Activated CD4-positive, CD25-positive, alpha-beta regulatory T cell (primary cell): ENCODE measurements at places on chromosomes 4 and X.
A peak's percentile ranks its signal among the peaks of the same experiment; 100 is the strongest.

GRCh38 chr4:175424111-175424510 is 388.0 kb downstream of the GPM6A start:
- DNase-seq: no peak

GRCh38 chr4:2792396-2792710 is 532 bp upstream of the SH3BP2 start:
- DNase-seq: no peak

GRCh38 chr4:142883040-142883832 is 37.1 kb upstream of the INPP4B start:
- no peak for DNase-seq

DNA sequence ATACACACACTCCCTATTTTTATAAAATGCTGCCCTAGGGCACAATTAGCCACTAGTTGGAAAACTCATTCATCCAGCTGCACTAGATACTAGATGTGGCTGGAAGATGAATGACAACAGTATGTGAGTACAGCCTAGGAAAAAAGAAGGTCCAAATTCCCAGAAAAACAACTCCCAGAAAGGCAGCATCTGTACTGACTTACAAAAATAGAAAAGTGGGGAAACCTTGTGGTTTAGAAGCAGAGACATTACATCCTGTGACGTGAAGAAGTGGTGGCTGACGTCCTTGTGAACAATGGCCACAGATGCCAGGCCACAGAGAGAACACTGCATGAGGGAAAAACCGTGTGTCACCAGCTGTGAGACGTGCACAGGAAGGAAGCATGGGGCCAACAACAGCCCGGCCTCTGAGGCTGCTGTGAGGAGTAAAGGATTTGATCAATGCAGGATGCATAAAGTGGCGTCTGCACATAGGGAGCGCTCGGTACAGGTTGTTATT is 81.2 kb downstream of the SPRY1 start:
- DNase-seq: no peak

GRCh38 chrX:133783274-133783673 is 202.1 kb downstream of the GPC3 start:
- DNase-seq: no peak

GRCh38 chrX:45850775-45851433 is 650.2 kb upstream of the DIPK2B start:
- DNase-seq: no peak

GRCh38 chrX:151729056-151729725 is 5.4 kb upstream of the CNGA2 start:
- no peak for DNase-seq

GRCh38 chr4:7075962-7076695 is 8.3 kb upstream of the GRPEL1 start:
- DNase-seq: no peak

DNA sequence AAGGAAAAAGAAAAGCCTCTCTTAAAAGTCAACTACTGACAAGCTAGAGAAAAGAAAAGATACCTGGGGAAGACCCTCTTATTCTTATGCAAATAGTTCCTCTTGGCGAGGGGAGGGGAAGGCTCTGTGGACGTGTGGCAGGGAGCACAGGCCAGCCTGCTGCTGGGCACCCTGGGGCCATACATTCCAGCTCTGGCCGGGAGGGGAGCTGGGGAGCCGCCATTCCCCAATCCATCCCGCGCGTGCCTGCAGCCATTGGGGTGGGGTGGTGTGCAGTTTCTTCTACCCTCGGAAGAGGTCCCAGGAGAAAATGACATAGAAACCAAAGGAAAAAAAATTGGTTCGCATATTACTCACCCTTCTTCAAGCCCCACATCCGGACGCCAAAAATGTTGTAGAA is 1496.4 kb downstream of the RPA4 start:
- DNase-seq: no peak

DNA sequence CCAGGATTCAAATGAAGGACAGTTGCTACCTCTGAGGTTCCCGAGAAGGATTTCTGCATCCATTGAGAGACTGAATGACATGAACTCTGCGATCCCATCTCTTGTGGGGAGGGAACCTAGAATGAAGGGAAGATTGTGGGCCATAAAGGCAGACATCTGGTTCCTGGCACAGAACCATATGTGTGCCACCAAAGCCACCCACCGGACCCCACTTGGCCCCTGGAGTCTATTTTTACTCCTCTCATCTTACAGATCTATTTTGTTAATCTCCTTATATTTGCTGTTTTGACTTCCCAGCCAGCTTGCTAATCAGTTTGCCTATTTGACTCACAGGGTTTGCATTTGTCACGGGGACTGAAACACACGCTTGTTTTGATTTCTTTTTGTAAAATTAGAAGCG is 7.3 kb downstream of the SOD3 start:
- DNase-seq: no peak

GRCh38 chr4:112167794-112168193 is 22.5 kb downstream of the FAM241A start:
- peak; percentile 1 for DNase-seq

- peak; percentile 3 for DNase-seq
Observed at GRCh38 chr4:108168160-108168670, 517 bp downstream of the LEF1 start.

DNA sequence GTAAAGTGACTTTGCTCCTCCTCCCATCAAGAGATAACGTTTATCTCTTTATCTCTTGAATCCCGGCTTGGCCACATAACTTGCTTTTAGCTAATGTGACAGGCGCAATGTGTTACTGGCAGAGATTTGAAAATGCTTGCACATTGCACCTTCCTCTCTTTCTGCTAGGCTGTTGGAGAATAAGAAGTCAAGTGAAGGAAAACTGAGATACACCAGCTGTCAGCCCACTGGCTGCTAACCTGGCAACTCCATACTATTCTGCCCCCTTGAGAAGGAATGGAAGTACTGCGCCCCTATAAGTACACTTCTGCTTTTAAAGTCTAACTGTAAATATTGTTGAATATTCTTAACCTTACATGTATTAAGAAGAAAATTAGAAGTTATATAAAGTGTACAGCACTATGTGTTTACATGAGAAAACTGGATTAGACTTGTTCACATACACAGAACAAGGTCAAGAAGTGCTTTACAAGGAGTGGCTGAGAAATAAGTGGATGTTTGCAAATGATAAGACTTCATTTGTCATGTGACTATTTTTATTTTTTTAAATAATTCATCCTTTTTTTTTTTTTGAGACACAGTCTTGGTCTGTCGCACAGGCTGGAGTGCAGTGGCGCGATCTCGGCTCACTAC is 424.5 kb upstream of the CTSO start:
- DNase-seq: no peak

DNA sequence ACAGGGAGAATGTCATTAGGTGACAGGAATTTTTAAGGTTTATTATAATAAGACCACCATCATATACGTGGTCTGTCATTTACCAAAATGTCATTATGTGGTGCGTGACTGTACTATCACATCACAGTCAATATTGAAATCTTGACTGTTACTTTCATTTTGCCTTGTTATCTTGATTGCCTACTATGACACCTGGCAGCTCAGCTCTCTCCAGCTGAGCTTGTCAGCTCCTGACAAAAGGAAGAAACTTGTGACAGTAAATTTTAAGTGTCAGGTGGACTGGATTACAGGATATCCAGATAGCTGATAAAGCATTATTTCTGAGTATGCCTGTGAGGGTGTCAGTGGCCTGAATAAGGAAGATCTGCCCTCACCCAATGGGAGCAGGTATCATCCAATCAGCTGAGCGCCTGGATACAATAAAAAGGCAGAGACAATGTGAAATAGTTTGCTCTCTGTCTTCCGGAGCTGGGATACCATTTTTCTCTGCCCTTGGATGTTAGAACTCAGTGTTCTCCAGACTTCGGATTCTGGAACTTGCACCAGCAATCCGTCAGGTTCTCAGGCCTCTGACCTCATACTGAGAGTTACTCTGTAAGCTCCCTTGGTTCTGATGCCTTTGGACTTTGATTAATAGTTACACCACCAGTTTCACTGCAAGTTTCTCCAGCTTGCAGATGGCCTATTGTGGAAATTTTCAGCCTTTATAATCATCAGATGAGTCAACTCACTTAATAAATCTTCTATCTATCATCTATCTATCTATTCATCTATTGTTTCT is 1454.7 kb upstream of the IGFBP7 start:
- DNase-seq: no peak

- no peak for DNase-seq
Observed at GRCh38 chr4:2686379-2687265, 69.5 kb downstream of the TNIP2 start.
